Stimulated activated CD4-positive, alpha-beta T cell treated with anti-CD3 and anti-CD28 coated beads, Interleukin-1b, Interleukin-23, amount 100 ng/mL, for 1 hour (primary cell): ENCODE measurements at places on chromosomes 7 and 10.

- DNase-seq = no peak
Measured at GRCh38 chr7:92781117-92781720, 55.2 kb downstream of the CDK6 start.

- no peak for DNase-seq
Measured at GRCh38 chr10:59016043-59016442, 160.4 kb upstream of the PHYHIPL start.

- DNase-seq = no peak
Measured at GRCh38 chr10:60834401-60834800, 56.1 kb downstream of the CDK1 start.

DNA sequence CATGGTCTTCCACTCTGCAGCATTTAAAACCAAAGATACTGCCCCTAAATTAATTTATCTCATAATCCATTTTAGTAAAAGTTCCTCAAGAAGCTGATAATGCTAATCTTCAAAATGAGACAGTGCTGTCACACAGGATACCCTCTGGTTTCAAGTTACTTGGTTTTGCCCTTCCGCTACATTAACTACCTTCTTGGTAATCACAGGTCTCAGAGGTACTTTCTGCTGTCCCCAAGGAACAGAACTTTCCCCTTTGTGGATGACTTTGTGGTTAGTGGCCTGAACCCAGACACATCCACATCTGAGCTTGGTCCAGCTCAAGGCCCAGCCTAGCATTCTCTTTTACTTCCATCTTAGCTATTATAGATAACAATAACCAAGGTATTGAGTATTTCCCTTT lies 88.8 kb upstream of the TMEM26 start:
- no peak for DNase-seq

GRCh38 chr7:2100278-2101208 lies 132.2 kb downstream of the MAD1L1 start:
- DNase-seq = no peak

DNA sequence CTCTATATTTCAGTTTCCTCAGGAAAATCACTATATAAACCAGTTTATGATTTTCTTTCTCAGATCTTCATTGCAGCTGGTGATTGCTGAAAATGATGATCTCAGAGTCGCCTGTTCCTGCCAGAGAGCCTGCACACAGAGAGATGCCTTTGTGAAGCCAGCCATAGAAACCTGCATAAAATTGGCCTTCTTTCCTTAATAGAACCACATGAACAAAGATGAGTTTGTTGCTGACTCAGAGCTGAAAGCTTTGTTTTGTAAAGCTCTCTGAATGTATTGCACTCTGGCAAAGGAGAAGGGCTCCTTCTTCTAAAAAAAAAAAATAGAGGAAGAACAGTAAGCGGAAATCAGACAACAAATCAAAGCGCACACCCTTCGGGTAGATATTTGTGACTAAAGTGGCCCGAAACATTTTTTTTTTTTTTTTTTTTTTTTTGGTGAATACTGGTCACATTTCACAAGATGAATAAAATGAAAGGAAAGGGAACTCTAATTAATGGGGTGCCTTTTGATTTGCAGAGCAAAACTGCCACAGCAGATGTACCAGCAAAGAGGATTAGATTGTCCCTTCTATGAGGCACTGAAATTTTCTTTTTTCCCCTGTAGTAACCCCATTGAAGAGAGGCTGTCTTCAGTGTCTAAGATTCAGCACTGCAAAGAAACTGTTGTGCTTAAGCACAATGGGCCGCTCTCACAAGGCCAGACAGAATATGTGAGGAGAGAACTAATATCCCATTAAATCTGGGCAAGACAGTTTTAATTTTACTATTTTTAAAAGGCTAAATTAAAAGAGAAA lies 75.1 kb upstream of the PTPRZ1 start:
- no peak for DNase-seq

GRCh38 chr10:94361171-94361794 lies 1.5 kb downstream of the NOC3L start:
- DNase-seq = no peak

DNA sequence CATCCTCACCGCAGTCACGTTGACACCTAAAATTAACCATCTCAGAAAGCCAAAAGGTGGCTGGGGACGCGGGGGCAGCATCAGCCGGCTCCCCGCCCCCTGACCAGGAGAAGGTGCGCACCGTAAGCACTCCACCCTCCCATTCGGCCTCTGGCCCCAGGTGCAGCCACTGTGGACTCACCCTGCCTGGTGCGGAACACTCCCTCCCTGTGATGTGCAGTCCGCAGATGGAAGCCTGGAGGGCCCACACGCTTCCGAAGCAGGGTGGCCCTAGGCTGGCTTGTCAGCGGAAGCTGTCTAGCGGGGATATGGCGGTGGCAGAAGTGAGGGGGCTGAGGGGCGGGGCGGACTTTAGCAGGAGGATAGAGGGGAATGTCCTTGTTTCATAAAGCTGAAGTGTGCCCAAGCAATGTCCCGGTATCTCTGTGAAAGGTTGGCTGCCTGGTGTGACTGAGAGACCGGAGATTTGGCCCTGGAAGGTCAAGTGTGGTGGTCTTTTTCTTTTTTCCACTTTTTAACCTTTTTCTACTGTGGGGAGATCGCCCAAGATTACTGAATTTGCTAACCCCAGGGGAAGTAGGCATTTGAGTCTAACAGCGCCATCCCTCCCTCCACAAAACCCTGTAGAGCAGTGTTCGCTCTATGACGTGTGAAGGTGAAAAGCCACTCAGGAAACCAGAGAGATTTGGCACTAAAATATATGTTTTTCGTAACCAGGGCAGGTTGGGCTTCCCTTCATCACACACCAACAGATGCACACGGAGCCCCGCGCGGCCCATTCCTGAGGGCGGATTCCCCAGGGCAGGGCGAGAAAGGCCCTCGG lies 74.7 kb downstream of the CXCL12 start:
- DNase-seq = no peak

GRCh38 chr10:13743101-13743693 lies 156.4 kb downstream of the PRPF18 start:
- no peak for DNase-seq

DNA sequence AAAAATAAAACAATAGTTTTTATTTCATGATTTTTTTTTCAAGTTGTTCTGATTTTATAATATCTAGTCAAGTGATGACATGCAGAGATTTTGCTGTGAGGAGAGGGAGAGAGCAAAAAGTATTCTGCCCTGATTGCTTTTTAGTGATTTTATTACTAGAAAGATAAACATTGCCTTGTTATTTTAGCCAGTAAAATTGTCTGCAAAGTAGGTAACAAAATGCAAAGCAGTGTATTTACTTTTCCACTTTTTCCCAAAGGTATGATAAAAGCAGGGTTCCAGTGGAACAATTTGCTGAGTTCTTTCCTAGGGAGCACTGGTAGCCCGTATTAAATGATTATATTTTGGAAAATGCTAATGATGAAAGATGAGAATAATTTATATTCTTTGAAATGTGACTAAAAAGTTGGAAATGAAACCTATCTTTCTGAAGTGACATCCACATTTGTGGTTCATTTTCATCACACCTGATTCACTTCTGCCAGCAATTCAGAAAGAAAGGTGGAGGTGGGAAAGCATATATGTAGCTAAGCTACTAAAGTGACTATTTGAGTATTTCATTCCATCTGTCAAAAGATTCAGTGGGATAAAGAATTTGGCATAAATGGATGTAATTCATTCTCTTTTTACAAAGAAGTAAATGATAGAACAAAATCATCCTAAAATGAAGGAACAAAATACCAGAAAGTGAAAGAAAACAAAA lies 300.3 kb downstream of the ADK start:
- no peak for DNase-seq

- no peak for DNase-seq
Measured at GRCh38 chr10:110843031-110843430, 28.7 kb upstream of the PDCD4 start.

DNA sequence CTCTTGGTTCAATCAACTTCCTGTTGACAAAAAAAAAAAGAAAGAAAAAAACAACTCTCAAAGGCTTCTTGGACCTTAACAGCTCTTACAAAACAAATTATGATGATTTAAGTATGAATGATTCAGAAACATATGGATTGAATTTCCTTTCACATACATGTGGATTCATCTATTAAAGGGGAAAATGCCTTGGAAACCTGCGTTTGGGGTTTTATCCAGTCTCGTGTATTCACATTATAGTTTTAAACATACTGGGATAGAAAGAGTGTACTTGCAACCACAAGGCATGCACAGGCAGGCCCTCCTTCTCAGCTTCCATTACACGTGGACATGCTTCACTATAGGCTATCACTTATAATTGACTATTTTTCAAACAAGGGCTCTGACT lies 286.7 kb downstream of the INHBA start:
- DNase-seq = no peak

DNA sequence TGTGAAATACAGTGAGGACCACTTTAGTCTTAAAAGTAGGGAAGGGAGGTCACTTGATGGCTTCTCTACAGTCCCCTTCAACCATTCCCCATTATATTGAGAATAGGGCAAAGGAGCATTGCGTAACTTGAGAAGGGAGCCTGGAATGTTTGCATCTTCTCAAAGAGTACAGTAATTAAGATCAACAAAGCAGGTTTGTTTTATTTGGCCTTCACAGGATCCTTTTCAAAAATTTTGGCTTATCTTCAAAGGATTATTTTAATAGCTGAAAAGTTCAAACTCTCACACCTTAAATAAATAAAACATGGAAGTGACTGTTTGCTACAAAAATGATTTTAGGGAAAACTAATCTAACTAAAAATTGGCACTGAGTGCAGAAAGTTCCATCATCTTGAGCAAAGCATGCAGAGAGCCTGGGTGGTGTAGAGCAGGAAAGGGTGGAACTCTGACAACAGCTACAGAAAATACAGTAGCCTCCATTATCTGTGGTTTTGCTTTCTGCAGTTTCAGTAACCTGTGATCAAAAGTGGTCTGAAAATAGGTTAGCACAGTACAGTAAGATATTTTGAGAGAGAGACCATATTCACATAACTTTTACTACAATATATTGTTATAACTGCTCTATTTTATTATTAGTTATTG lies 214.0 kb downstream of the MDFIC start:
- no peak for DNase-seq

DNA sequence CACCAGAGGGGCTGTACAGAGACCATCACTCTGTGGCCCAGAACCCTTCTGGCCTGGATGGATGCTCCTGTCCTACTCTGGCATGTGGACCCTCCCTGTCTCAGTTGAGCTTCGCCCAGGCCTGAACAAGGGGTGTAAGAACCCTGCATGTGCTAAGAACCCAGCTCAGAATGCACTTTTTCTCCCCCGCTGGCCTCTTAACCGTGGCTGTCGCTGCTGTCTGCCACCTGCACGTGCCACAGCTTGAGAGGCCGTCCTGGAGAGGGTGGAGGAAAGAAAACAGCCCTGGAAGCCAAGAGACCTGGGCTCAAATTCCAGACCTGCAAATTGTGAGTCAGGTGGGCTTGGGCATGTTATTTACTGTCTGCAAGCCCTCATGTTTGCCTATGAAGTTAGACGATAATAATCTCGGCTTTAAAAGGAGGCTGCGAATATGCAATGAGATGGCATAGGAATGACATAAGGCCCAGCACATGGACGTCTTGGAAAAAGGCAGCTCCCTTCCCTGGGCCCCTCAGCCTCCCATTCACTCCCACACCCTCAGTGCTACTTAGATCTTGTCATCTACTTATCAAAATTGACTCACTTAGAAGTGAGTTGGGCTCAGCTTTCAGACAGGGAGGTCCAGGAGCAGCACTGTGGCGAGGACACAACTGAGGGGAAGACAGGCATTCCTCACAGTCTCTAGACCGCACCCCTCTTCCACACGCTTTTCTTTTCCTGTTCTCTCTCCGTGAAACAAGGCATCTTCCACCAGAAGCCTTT lies 31.4 kb downstream of the FIGNL1 start:
- no peak for DNase-seq

DNA sequence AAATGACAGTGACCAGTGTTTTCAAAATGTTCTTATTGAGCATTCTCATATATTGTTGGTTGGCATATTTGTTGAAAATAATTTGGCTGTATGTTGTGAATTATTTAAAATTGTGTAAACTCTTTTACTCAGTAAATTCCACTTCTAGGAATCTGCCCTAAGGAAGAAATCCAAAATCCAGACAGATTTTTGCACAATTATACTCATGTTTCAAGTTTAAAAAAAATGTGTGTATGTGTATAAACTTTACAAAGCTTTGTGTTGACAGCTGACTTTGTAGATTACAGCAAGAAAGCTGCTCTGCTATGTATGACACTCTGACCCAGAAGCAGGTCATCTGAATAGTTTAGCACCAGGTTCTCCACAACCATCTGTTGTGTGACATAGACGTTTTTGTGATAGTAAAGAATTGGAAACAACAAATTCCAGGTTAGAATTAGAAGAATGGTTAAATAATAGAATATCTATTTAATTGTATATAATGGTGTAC lies 21.6 kb downstream of the KIFBP start:
- no peak for DNase-seq

DNA sequence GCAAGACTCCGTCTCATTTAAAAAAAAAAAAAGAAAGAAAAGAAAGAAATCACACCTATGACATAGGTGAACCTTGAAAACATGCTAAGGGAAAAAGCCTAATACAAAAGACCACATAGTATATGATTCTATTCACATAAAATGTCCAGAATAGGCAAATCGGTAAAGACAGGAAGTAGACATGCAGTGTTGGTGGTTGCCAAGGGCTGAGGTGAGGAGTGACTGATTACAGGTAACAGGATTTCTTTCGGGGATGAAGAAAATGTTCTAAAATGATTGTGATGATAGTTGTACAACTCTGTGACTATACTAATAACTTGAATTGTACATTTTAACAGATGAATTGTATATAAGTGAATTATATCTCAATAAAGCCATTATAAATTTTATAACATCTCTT lies 3.3 kb downstream of the XPNPEP1 start:
- no peak for DNase-seq

GRCh38 chr10:67043041-67043440 lies 117.2 kb downstream of the LRRTM3 start:
- no peak for DNase-seq

DNA sequence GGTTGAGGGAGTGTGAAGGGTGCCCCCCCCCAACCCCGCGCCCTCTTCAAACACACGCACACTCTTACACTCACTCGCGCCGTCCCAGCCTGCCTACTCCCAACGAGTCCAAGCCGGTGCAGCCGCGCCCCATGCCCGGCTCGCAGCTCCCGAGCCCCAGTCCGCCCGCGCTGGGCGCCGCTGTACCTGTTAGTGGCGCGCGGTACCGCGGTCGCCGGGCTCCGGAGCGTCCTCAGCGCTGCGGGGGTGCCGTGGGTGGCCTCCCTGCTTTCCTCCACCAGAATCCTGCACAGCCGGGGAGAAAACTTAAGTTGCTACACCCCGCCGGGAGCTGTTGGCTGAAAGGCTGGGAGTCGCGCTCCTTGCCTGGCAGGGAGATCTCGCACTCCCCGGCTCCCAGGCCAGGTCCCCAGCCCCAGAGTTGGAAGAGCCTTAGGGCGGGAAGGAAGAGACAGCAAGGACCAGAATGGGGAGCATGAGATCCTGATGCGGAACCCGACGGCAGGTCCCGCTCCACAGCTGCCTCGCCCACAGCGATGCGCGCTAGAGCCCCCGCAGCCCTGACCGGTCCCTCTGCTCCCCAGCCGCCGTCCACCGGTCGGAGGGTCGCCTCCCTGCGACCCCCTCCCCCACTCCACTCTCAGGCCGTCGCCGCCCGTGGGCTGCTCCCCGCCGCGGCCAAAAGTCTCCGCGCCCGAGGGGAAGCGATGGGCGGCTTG lies 863 bp downstream of the ST8SIA6 start:
- no peak for DNase-seq

GRCh38 chr7:156129522-156129921 lies 317.3 kb upstream of the SHH start:
- no peak for DNase-seq
